Activated T-cell treated with anti-CD3 and anti-CD28 coated beads, Interleukin-2, amount 50 U/mL, for 4 hours (primary cell): ENCODE measurements at places on chromosomes 7 and 10.

GRCh38 chr10:4691301-4691700, 134.7 kb upstream of the AKR1E2 start:
- DNase-seq: no peak

DNA sequence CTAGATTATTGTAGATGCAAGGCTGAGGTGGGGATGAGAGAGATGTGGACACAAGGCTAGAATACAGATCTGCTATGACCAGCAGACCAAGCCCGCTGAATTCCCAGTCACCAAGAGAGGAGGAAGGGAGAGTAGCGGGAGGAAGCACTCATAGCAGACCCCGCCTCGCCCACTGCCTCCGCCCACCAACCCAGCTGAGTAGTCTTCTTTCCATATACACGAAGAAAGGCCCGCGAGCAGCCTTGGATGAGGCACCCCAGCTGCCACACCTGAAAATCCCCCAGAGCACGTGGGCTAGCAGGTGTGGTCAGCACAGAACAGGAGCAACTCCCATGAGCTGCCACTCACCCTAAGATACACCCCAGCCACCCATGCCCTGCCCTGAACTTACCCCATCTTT, 7.9 kb upstream of the H2BK1 start:
- no peak for DNase-seq

GRCh38 chr7:45145881-45146280, 11.7 kb upstream of the RAMP3 start:
- no peak for DNase-seq

GRCh38 chr7:33195264-33195663, 65.9 kb downstream of the BBS9 start:
- DNase-seq: no peak

DNA sequence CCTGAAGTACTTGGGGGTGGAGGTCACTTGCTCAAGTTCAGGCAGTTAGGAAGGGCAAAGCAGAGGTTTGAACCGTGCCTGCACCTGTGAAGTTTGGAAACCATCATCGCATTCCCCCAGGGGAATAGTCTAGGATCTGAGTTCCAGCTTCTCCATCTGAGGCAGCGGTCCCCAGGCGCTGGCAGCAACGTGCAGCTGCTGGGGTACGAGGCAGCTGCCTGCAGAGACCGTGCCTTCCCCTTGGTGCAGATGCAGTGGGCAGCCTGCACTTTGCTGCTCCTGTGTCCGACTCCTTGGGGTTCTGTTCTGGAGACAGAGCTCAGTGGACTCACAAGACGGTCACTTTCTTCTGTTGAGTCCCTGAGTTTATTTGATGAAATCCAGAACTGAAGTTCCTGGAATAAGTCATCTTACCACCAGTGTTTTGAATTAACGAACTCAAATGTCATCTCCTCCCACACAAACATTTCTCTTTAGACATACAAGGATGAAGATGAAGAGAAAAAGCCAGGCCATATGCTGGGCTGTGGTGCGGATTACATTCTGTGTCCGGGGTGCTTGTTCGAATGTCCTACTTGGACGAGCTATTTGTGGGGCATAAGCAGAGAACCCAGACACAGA, 19.9 kb upstream of the GIMAP8 start:
- no peak for DNase-seq

DNA sequence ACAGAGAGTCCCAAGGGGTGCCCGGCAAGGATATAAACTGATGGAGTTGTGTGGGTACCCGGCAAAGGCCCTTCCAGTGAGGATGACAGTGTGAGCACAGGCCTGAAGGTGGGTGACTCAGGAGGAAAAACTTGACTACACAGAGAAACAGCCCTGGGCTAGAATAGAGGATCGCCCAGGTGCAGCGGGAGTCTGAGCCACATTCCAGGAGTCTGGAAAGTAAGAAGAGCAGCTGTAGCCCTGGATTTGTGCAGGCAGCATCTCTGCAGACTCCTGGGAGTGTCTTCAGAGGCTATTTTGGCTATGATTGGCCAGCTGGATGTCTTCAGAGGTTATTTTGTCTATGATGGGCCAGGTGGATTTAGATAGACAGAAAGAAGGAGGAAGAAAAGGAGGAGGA, 367.6 kb upstream of the MKI67 start:
- DNase-seq: no peak

DNA sequence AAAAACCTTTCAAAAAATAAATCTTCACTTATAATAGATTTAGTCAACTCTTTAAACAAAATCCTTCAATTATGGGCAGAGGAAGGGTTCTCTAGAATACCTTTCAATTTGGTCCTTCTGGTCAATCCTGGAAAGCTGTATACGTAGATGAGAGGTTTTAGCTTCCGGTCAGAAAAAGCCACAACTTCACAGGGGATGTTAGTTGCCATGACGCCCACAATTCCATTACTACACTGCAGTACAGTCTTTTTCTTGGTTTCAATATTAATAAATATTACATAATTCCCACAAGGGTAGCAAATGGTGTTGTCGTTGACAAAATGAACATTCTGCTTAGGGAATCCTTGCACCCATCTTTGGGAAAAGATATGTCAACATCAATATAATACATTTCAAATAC, 1.7 kb downstream of the CFAP43 start:
- no peak for DNase-seq
